Skin of body (tissue), 3 donors: ENCODE measurements at places on chromosomes 7 and 10. TPM values are rescaled to one million over a fixed set of nuclear protein-coding genes. Genes with fewer than 3 reads are reported as not detected.

GPR141 gene
- total RNA-seq, result 5.7 TPM

OR2A42 gene
- total RNA-seq, result 0.10 TPM

CYP3A7 gene
- total RNA-seq, result 0.39 TPM

EPO gene
- total RNA-seq, result not detected

DPYSL4 gene
- total RNA-seq, result 0.99 TPM

NSMCE4A gene
- 53.3 TPM for total RNA-seq

SKIDA1 gene
- total RNA-seq, result 1.2 TPM

CHAT gene
- total RNA-seq, result not detected

LRIT1 gene
- not detected for total RNA-seq

AKR1C8 gene
- 1.5 TPM for total RNA-seq

- no peak for DNase-seq
Measured at GRCh38 chr10:100782461-100783244, 37.3 kb downstream of the PAX2 start.

DNA sequence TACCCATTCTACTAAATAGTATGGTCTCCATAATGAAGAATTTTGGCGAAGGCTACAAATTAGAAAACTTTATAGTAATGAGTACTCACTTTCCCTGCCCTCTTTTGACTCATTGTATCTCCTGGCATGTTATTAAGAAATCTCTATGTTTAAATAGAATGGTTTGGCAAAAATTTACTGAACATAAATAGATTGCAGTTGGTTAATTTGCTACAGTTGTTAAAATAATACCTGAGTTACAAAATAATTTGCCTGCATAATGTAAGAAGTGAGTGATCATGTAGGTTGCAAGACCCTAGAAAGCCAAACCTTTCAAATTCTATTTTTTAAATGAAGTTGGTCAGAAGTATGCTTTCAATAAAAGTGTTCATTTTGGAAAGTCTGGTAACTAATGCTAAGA lies 176.8 kb upstream of the AHR start:
- DNase-seq, result no peak

GRCh38 chr10:96453856-96454583 lies 59.7 kb downstream of the TLL2 start:
- DNase-seq, result no peak

DNA sequence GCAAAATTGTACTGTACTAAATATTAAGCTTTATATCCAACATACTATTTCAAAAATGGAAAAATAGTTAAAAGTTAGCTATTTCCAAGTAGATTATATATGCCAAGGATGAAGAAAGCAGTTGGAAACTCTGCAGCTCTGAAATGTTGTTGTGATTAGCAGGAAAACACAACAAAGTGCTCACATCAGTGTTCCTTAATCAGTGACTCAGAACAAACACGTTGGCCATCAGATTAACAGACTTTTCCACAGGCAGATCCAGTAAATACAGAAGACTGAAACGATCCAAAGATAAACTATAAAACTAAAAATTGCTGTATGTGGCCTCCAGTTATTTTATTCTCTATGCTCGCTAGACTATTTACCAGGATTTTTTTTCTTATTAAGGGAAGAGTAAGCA lies 99.6 kb upstream of the SEMA3D start:
- DNase-seq, result peak; percentile 84

- DNase-seq, result no peak
Measured at GRCh38 chr10:9786576-9786975, 1231.1 kb upstream of the CELF2 start.

DNA sequence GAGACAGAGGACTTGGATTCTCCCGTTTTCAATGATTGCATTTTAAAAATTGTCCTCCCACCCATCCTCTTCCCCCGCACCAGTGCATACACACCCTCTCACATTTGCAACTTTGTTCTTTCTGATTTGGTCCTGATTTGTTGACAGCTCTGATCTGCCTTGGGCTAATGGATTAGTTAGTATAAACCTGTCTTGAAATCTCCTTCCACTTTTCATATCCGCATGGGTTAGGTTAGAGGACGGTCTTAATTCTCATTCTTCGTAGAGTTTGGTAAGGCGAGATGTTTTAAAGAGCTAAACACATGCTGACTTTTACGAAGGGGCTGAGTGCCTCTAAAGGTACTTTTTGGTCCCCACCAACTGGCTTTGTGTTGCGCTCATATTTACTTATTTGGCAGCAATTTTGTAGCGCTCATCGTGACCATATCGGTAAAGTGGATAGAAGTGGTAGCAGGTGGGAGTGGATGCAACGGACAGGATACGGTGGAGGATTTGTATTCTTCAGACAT lies 1.1 kb downstream of the AHR start:
- peak; percentile 77 for DNase-seq

DNA sequence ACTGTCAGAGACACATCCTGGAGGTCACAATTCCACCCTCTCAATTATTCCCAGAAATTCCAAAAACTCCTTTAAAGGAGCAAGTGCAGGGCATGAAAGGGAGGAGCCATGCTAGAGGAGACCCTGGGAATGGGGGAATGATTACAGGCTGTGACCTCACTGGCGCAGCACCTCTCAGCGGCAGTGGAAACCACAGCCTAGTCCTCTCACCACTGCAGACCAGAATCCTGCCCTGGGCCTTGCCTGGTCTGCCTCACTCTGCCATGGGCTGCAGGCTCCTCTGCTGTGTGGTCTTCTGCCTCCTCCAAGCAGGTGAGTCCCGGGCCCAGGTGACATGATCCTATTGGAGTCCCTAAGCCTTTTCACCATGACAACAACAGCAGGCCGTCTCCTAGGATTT lies 50.5 kb upstream of the PRSS58 start:
- DNase-seq, result no peak

DNA sequence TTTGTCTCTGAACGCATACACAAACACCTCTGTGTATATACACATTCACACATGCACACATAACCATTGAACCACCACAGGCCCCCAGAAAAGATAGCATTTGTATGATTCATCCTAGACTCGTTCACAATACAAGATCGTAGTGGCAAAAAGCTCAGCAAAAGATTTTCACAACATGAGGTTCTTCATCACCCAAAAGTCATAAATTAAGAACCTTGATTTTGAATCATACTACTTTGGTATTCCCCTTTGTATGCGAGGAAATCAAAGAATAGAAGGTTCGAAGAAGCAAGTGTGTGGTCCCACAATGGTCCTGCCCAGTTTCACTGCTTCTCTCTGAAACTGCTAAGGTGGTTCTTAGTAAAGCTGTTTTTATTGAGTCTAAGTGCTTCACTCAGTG lies 200.7 kb downstream of the CELF2 start:
- DNase-seq, result no peak

- DNase-seq, result no peak
Measured at GRCh38 chr7:28745351-28745750, 212.8 kb downstream of the TRIL start.

- DNase-seq, result no peak
Measured at GRCh38 chr10:60604342-60604741, 173.9 kb upstream of the CDK1 start.

GRCh38 chr10:101236376-101237080 lies 7.3 kb upstream of the LBX1 start:
- DNase-seq, result no peak

DNA sequence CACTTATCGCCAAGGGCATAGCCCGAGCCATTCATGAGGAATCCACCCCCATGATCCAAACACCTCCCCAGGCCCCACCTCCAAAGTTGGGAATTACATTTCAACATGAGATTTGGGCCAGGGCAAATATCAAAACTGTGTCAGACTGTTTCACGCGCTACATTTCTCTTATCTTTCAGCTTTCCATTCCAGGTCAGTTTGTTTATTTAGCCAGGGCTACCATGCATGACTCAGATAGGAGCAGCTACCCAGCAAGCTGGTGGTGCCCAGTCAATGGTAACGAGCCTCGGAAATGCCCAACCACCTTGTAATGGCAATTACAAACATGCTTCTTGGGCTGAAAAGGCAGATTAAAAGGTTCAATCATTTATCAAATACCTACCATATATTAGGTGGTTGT lies 43.6 kb upstream of the BAMBI start:
- DNase-seq, result no peak

DNA sequence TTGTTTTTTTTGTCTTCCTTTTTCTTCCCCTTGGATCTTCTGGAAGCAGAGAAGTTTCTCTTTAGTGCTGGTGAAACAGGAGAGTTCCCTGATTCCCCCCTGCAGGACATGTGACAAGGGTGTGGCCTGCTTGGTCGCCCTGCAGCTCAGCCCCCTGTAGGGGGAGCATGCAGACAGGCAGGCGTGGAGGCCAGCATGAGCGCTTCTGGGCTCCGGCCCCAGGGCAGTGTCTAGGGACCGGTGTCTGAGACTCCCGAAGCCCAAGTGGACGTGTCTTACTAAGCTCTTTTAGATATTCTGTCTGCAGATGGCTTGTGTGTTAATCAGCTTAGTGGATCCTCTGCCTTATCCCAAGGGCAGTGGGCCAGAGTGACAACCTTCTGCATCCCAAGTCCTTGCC lies 26.1 kb downstream of the PRSS58 start:
- DNase-seq, result no peak

GRCh38 chr7:139651914-139652313 lies 125.9 kb downstream of the HIPK2 start:
- no peak for DNase-seq

- DNase-seq, result peak; percentile 6
Measured at GRCh38 chr10:19570120-19570519, 246.1 kb upstream of the PLXDC2 start.

DNA sequence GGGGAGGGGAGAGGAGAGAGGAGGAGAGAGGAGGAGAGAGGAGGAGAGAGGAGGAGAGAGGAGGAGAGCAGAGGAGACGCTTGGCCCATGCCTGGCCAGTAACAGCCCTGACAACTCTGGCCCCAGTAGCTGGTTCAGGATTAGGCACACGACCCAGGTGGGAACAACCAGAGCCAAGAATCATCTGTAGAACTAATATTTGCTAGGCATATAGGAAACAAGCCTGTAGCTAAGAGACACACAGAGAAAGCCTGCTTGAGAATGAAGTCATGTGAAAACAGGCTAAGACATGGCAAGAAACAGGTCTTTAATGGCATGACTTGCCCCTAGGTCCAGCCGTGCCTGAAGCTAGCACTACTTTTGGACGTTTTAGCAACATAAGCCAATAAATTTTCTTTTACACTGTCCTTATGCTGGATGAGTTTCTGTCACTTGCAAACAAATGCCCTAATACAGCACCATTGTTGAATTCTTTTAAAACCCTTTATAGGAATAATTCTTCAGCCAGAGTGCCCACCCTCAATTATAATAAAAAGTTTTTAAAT lies 17.5 kb downstream of the OSBPL3 start:
- no peak for DNase-seq

- no peak for DNase-seq
Measured at GRCh38 chr10:124679401-124679800, 64.8 kb downstream of the FAM53B start.

- peak; percentile 79 for DNase-seq
Measured at GRCh38 chr7:28389504-28390395, 22.6 kb upstream of the CREB5 start.

- no peak for DNase-seq
Measured at GRCh38 chr10:121983852-121984251, 5.1 kb upstream of the TACC2 start.

GRCh38 chr10:128059266-128059981 lies 66.8 kb downstream of the MKI67 start:
- no peak for DNase-seq

- no peak for DNase-seq
Measured at GRCh38 chr7:157124690-157125089, 14.0 kb upstream of the UBE3C start.

DNA sequence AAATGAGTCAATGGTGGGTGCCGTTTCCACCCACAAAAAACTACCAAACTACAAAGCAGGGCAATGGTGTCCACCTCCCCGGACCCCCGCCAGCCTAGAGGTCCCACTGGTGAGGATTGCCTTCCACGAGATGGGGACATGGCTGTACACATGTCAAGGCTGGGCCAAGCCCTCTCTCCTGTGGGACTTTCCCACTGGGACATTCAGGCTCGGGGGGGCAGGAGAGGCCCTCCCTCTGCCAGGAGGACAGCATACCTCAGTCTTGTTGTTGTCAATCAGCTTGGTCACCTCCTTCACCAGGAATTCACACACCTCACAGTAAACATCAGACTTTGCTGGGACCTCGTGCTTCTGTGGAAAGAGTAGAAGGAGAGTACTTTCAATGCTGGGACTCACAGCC lies 31.1 kb downstream of the PSAP start:
- no peak for DNase-seq
